ENCODE measurements at places on chromosomes 5 and 9.

DNA sequence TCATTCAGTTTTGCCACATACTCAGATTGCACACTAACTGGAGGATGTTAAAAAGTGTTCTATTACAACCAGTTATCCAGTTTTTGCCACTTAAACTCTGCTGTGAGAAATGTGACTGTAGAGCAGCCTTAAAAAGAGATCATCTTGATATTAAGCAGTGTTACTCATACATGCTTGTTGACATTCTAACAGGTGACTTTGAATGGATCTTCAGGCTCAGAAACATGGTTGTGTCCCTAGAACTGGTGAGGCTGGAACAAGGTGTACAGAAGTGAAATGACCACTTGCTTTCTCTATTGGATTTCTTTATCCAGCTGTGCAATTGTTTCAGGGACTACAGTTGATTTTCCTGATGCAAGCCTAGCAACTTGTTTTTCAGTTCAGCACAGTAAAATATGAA lies 166.1 kb upstream of the CCDC152 start:
- no peak for DNase-seq

- no peak for DNase-seq
Observed at GRCh38 chr5:39665328-39665727, 240.5 kb upstream of the DAB2 start.

- DNase-seq = no peak
Observed at GRCh38 chr9:33300546-33300945, 10.2 kb downstream of the NFX1 start.

- no peak for DNase-seq
Observed at GRCh38 chr5:117149312-117149711, 574.7 kb upstream of the SEMA6A start.

- DNase-seq = no peak
Observed at GRCh38 chr9:120263836-120264235, 316.1 kb downstream of the CDK5RAP2 start.

DNA sequence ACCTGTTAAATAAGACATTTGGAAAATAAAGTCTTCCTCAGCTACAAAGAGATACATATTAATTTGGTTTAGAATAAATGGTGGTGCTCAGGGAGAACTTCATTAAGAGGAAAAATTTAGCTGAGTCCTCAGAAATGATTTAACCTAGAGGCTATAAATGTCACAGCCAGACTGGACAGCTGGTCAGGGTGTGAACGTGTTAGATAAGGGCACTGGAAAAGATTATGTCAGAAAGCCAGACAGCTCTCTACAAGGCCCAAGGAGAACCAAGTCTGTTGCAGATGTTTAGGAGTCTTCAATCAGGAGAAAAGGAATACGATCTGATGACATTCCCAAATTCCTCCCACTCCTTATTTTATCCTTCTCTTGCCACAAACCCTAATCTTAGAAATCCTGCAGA lies 265.2 kb downstream of the MAT2B start:
- no peak for DNase-seq

DNA sequence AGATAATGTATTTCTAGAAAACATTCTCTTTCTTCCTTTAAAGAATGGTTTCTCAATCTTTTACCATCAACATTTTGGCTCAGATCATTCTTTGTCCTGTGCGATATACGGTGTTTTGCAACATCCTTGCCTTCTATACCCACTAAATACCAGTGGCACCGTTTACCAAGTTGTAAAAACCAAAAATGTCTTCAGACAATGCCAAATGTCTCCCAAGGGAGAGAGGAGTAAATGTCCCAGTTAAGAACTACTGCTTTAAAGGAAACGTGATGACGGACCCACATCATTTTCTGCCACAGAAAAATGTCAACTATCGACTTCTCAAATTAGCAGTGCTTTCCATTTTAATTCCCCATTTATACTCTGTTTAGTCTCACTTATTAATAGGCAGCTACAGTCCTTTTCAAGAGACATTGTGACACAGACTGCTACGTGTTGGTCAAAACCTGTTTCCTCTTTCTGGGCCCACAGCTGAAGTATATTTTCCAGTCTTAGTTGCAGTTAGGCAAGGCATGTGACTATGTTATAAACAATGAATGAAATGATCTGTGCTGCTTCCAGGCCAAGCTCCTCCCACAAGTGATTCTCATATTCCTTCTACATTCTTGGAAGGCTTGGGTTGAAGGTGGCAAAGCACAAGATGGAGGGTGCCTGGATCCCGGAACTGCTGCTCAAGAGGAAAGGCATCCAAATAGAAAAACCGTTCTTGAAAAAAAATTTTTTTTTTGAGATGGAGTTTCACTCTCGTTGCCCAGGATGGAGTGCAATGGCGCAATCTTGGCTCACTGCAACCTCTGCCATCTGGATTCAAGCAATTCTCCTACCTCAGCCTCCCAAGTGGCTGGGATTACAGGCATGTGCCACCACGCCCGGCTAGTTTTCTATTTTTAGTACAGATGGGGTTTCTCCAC lies 8.8 kb downstream of the PRXL2C start:
- DNase-seq = no peak

- no peak for DNase-seq
Observed at GRCh38 chr9:135073081-135073740, 14.3 kb upstream of the OLFM1 start.

GRCh38 chr5:147939431-147940114 lies 33.2 kb upstream of the C5orf46 start:
- no peak for DNase-seq

- DNase-seq = no peak
Observed at GRCh38 chr5:76524101-76524835, 98.9 kb downstream of the F2RL2 start.

DNA sequence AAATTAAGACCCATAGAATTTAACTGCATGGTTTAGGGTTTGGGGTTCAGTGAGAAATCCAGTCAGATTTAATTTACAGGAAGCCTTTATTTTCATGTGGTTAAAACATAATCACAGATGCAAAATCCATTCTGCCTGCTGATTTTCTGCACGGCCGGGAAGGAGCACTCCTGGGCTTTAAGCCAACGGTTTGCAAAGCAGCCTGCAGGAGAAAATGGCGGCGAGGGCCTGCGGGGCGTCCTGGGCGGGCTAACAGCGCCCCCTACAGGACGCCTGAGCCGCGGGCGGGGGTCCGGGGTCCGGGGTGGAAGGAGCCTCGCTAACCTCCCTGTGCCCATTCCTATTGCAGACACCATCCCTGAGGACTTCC lies 47.6 kb downstream of the THBS4 start:
- peak; percentile 25 for DNase-seq

DNA sequence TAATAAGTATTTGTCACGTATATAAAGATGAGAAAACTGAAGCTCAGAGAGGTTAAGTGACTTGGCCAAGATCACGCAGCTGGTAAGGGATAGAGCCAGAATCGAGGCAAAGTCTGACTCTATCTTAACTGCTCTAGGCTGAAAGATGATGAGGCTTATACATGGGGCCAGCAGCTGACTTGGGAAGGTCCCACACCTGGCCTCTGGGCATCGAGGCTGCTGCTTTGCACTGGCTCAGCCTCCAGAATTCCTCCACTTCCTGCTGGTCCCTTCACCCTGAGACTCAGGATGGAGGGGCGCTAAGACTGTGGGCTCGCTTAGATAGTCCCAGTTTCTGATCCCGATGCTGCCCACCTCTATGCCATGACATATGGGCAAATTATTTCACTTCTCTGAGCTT lies 35.2 kb downstream of the CAMK2A start:
- DNase-seq = no peak

GRCh38 chr5:152864447-152864846 lies 459.4 kb upstream of the NMUR2 start:
- no peak for DNase-seq

DNA sequence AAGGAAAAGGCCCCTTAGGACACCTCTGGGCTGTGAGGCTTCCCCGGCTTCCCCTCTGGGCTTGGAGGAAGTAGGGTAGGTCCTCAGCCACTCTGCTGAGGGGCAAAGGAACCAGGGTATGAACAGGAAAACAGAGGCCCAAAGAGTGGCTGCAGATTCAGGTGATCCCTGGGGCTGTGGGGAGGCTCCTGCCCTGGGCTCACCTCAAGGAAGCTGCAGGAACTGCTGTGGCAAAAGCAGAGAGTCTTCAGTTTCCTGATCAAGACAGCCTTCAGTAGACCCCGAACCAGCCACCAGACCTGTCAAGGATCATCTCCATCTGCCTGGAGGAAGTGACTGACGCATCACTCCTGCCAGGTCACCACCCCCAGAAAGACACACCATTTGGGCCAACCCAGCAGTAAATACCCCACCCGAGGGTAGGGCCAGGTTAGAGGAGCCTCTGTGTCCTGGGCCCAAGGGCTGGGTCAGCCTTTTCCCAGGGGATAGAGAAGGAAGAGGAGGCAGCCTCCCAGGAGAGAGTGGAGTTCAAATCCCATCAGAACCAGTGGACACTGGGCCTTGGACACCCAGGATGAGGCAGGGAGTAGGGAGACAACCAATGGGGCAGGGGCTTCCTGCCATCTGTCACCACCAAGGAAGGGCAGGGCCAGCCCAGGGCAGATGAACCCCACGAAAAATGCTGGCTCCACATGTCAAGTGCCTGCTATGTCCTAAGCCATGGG lies 5.8 kb upstream of the ST6GALNAC6 start:
- DNase-seq = peak; percentile 56

GRCh38 chr9:71483436-71483835 lies 284.9 kb downstream of the CEMIP2 start:
- DNase-seq = no peak

GRCh38 chr5:126056352-126056751 lies 366.9 kb upstream of the GRAMD2B start:
- no peak for DNase-seq

GRCh38 chr5:38576442-38576841 lies 20.0 kb upstream of the LIFR start:
- DNase-seq = no peak

DNA sequence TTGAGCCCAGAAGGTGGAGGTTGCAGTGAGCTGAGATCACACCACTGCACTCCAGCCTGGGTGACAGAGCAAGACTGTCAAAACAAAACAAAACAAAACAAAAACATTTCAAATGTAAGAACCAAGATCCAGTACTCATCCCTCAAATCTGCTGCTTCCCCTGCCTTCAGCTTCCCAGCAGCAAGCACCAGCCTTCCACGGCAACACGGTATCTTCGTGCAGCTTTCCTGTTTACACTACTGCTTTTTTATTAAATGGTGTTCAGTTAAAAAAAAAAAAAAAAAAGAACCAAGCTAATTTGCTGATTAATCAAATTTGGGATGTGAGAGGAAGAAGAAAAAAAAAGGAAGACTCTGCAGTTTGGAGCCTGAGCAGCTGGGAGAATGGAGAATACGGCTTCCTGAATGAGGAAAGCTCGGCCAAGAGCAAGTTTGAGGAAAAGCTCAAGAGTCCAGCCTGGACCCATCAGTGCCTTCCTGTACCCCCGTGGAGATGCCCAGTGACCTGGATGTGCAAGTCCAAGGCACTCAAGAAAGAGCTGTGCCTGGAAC lies 28.0 kb upstream of the SLC2A8 start:
- no peak for DNase-seq

DNA sequence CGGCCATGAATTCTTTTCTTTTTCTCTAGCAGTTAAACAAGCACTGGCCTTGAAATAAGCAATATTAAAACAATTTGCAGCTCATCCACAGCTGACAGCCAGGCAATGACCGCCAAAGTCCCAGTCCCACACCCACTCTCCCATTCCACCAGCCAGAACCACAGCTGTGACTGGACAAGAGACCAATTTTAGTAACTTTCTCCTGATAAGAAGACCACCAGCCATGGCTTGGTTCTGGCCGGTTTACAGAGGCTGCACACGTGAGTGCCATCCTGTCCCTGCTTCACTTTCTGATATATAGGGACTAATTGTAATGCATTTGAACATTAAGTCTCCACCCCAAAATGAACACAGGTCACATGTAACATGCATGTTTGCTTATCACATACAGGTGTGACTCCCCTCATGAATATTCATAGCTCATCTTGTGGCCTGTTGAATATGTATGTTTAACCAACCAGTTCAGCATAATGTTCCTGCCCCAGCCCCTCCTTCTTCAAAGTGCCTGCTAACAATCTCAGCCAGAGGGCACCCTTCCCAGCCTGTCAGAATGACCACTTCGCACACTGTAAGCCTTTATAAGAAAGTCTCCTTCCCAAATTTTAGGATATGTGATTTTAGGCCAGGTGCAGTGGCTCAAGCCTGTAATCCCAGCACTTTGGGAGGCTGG lies 23.9 kb upstream of the FANCC start:
- no peak for DNase-seq

GRCh38 chr9:78030296-78030552 lies 1.4 kb downstream of the GNAQ start:
- DNase-seq = no peak

DNA sequence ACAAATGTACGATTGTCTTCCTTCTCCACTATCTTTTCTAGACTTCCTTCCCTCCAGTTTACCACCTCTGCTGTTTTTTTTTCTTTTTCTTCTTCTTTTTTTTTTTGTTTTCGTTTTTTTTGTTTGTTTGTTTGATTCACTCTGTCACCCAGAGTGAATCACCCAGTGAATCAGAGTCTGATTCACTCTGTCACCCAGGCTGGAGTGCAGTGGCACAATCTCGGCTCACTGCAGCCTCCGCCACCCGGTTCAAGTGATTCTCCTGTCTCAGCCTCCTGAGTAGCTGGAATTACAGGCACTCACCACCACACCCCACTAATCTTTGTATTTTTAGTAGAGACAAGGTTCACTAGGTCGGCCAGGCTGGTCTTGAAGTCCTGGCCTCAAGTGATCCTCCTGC lies 375.7 kb downstream of the NTRK2 start:
- DNase-seq = no peak

DNA sequence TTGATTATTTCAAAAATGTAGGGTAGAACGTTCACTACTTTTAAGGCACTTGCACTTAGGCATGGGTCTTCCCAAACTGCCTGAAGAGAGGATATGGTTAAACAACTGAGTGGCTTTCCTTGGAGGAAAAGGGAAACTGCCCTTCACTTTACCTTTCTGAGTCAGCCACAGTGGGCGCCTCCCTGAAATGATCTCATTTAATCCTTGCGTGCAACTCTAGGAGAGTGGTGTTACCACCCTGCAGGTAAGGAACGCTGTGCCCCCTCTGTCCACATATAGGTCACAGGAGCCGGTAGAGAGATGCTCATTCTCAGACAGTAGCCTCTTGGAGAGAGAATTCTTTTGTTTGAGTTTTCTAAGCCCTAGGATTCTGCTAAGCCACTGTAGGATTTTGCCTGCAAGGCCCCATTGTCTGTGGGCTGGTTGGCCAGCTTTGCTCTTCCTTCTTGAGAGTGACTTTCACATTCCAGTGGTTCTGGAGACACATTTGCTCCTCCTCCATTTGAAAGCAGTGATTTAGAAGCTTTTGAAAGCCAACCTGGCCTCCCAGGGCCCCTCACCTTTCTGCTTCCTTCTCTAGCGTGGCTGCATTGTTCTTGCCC lies 110.3 kb upstream of the CTSL start:
- DNase-seq = no peak

GRCh38 chr9:133113163-133113948 lies 7.7 kb downstream of the RALGDS start:
- DNase-seq = no peak

- DNase-seq = no peak
Observed at GRCh38 chr5:52334367-52334766, 453.3 kb upstream of the ITGA1 start.
